ENCODE measurements at places on chromosomes 3 and 15.

DNA sequence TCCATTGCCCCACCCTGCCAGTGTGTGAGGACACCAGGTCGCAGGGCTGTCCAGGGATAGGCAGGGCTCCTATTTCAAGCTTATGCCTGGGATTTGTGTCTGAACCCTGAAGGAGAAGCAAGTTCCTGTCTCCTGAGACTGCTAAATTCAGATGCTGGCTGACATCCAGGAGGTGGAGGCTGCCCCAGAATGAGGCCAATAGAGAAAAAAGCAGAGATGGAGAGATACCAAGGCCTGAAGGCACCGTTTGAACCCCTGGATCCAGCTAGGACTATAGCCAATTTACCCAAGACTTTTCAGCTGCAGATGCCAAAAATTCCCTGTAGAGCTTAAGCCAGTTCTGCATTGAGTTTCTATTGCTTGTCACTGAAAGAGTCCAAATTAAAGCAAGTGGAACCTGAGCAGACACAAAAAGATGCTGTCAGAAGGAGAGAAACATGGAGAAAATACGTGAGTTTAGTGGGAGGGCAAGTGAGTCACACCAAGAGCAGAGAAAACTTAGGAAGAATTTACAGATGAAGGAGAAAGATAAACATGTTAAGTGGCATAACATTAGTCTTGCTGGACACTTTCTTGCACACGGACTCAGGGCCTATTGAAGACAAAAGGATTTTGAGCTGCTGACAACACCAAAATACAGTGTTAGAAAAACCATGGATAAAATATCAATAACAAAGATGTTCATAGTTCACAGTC is 148.6 kb downstream of the CNTN3 start:
- DNase-seq = peak; percentile 3

DNA sequence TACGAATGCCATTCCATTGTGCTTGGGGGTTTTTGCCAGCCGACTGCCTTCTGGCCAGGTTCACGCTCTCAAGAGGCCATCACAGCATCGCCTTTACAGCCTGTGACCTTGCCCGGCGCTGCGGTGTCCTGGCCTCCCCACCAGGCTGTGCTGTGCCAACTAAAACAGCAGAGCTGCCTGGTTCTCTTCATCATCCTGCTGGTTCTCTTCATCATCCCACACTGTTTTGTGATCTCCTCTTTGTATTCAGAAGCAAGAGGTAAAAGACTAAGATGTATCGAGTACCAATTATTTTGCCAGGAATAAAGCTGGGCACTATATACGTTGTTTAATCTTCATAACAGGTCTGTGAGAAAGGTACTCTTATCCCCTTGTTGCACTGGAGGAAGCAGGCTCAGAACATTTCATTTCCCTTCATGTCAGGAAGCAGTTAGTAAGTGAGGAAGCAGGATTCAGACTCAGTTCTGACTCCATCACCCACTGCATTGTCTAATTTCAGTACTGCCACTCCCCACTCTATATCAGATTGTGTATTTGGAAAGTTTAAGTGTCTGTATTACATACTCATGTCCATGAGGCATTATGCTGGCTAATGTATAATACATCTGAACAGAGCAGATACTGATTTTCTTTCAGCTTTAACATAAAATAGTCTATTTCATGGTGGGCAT is 92.7 kb downstream of the LRRC28 start:
- peak; percentile 29 for DNase-seq

GRCh38 chr3:50930371-50931208 is 255.9 kb downstream of the DOCK3 start:
- no peak for DNase-seq

- no peak for DNase-seq
Observed at GRCh38 chr15:74278207-74278606, 42.1 kb downstream of the CCDC33 start.

DNA sequence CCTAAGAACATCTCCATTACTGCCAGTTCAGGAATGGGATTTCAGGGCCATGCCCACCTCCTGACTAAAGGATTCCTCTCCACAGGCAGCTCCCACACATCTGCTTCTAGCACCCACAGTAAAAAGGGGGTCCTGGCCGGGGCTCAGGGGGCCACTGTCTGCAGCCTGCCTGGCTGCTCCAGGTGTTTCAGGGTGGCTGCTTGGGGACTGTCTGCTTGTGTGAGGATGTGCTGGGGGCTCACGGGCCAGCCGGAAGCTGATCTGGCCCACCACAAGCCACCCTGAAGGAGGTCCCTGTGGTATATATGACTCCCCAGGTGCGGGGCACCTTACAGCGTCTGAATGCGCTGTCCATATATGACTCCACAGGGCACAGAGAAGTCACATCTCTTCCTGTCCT is 135.4 kb downstream of the NSMCE3 start:
- no peak for DNase-seq

GRCh38 chr3:49132437-49133225 is at the start of gene LAMB2:
Gene LAMB2, minus strand, starts transcription at chr3:49133050. Its CDS starts 183 bp downstream, at chr3:49132867.
- peak; percentile 80 for DNase-seq

- no peak for DNase-seq
Observed at GRCh38 chr3:182246870-182247269, 535.1 kb downstream of the SOX2 start.

DNA sequence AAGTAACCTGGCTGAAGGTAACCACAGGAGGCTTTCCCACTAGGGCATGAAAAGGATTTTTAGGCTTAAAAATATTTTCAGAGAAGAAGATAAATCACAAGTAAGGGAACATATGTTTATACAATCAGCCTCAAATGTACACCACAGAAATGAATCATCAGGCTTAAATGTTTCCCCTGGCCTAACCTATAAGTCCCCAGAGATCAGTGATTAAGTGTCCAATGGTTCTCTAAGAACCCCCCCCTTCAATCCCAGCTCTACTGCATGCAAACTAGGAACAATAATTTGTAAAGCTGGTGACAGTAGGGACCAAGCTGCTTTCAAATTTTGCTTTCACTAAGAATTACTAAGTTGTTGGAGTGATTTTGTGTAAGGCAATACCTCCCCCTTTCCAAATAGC is 431.6 kb upstream of the LMCD1 start:
- DNase-seq = no peak

DNA sequence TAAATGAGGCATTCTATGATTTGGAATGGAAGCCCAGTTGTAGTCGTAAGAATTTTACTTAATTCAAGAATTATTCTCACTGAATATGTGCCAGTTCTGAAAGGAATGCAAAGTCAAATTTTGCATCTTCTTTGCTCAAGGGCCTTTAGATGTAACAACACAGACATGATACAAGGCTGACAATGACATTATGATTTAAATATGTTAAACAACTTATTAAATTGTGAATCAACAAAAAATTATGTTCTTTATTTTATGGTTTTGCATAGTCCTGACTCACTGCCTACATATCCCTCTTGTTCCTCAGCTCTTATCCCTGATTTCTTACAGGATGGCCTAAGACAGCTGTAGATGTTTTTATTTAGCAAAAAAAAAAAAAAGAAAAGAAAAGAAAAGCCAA is 170.9 kb upstream of the NR2E3 start:
- DNase-seq = no peak

GRCh38 chr3:161050935-161051334 is 54.2 kb downstream of the B3GALNT1 start:
- DNase-seq = no peak

DNA sequence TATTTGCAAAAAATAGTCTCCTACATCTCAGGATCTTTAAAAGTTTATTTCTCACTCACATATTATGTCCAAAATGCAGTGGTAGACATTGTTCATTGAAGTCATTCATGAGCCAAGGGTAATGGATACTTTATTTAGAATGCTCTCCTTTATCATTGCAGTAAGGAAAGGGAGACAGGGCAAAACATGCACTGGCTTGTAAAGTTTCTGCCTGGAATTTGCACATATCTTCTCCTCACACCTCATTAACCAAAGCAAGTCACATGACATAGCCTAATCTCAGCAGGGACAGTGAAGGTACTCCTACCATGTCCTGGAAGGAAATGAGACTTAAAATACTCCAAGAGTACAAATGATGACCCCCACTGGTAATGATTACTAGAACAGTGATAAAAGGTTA is 333.7 kb upstream of the EPHA3 start:
- no peak for DNase-seq

GRCh38 chr15:20386198-20386597 is 155.4 kb downstream of the GOLGA6L6 start:
- DNase-seq = no peak

DNA sequence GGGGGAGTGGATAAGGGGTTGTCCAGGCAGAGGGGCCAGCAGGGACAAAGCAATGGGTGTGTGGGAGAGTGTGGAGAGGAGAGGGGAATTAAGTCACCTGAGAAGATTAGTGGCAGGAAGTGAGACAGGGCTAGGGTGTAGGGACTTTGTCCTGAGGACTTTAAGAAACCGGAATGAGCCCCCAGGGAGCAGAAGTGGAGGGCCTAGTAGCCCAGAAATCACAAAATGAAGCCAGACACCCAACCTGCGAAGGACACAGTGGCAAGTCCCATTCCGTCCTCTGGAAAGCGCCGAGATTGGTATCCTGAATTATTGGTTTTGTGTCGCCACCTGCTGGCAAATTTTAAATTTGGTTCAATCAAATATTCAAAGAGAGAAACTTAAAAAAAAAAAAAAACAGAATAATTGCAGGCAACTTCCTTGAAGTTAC is 78.0 kb upstream of the SLC25A36 start:
- peak; percentile 70 for DNase-seq

GRCh38 chr15:71080705-71081104 is 34.6 kb upstream of the THSD4 start:
- DNase-seq = peak; percentile 50

DNA sequence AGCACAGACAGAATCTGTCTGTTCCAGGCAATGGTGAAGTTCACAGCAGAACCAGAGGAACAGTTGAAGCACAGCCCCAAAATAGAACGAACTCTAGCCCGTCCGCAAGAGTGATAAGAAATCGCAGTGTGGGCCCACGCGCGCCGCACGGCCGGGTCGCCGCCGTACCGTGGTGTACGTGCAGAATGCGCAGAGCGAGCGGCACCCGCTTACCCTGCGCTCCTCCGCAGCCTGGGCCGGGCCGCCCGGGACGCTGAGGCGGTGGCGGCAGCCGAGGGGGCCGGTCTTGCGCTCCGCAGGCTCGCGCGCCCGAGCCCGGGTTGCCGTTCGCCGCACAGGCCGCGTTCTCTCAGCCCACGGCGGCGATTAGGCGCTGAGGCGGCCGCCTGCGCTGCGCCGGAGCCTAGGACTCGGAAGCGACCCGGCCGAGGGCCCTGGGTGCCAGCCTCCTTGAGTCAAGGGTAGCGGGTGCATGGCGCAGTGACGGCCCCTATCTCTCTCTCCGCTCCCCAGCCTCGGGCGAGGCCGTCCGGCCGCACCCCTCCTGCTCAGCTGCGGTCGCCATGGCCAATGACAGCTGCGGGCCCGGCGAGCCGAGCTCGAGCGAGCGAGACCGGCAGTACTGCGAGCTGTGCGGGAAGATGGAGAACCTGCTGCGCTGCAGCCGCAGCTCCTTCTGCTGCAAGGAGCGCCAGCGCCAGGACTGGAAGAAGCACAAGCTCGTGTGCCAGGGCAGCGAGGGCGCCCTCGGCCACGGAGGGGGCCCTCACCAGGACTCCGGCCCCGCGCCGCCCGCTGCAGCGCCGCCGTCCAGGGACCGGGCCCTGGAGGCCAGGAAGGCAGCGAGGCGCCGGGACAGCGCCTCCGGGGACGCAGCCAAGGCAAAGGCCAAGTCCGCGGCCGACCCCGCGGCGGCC is 20.5 kb downstream of the WDR73 start:
- DNase-seq = peak; percentile 71

GRCh38 chr15:52054381-52054780 is 35.4 kb downstream of the MAPK6 start:
- no peak for DNase-seq

DNA sequence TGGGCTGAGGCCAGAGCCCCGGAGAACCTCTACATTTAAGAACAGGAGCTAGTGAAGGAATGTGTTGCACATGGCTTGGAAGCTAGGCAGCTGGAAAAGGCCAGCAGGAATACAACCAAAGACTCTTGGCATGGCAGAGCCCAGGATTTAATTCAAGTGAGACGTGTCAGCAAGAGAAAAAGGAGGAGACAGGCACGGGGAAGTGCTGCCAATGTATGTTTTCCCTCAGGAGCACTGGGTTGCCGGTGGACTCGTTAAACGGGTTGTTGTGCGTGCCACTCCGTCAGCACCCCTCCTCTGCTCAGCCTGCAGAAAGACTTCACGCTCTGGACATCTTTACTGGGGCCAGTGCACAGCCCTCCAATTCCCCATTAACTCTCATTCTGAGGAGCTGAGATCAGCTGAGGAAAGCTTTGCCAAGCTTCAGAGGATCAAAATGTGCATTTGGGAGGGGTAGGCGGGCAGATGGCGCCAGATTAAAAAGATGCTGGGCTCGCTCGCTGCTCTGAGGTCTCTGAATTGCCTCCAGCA is 103.7 kb downstream of the PDZRN3 start:
- DNase-seq = no peak

DNA sequence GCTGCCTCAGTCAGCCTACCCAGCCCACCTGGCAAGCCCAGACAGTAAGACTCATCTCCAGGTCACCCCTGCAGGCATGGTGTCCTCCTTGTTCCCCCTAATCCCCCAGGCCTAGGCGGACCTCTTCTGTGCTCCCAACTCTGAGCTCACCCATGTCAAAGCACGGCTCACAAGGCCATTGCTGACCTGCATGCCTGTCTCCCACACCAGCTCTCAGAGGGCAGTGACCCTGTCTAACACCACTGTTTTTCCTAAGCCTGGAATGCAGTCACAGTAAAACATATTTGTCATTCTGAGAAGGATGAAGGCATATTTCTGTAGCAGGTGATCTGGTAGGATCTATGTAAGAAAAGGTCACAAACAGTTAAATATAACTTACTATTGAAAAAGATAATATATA is 110.3 kb upstream of the HACD2 start:
- DNase-seq = no peak

GRCh38 chr3:184341925-184342324 is 4.5 kb downstream of the FAM131A start:
- DNase-seq = peak; percentile 64

- no peak for DNase-seq
Observed at GRCh38 chr15:64060716-64061115, 14.4 kb upstream of the DAPK2 start.

DNA sequence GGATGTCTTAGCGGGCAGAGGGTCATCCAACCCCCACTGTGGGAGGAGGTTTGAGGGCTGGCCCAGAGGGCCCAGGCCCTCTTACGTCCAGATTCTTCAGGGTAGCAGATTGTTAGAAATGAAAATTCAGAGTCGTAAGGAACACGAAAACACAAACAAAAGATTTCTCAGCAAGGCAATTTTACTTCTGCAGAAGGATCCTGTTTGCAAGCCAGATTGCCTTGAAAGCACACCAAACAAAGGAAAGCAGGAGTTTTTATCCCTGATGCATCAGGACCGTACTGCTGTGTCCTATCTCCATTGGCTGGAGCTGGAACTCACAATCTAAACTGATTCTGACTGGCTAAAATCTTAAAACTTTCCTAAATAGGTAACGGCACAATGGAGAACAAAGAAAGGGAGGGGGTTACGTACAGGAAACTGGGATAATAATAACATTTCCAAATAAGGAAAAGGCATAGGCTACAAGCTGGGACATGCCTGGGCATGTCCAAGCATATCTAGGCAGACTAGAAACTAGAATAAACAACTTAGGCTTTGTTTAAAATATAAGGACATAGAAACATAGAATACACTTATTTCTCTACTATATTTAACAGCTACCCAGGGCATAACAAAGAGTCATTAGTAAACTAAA is 97.3 kb upstream of the C2CD4B start:
- no peak for DNase-seq

GRCh38 chr15:83873966-83874365 is 220.0 kb downstream of the ADAMTSL3 start:
- DNase-seq = peak; percentile 25

- DNase-seq = no peak
Observed at GRCh38 chr3:186180151-186180550, 71.3 kb upstream of the ETV5 start.

- no peak for DNase-seq
Observed at GRCh38 chr3:99681512-99681911, 43.1 kb downstream of the COL8A1 start.

- DNase-seq = no peak
Observed at GRCh38 chr3:191139736-191140135, 59.3 kb upstream of the OSTN start.

Data from kidney tubule cell (primary cell).